Right renal cortex interstitium (tissue), 3 donors: ENCODE measurements at places on chromosomes 12 and 14.

GRCh38 chr12:124478985-124479645 lies 88.3 kb downstream of the NCOR2 start:
- no peak for DNase-seq

GRCh38 chr12:10385166-10385613 lies 4.7 kb downstream of the KLRK1 start:
- no peak for DNase-seq

DNA sequence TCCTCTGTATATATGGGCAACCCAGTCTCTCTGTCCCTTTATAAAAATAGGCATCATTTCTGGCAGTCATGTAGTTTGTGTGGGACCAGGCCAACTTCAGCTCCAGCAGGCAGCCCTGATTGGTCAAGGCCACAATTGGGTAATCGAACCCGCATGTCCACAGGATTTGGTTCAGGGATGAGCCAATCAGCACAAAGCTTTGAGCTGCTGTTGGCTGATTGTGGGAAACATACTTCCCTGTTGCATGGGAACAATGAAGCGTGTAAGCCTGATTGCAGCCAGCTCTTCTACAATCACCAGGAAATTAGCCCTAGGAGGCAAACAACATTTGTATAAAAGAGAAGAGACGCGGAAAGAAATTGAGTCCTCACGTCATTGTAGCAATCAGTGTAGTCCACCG lies 328.6 kb downstream of the PCNX1 start:
- no peak for DNase-seq

DNA sequence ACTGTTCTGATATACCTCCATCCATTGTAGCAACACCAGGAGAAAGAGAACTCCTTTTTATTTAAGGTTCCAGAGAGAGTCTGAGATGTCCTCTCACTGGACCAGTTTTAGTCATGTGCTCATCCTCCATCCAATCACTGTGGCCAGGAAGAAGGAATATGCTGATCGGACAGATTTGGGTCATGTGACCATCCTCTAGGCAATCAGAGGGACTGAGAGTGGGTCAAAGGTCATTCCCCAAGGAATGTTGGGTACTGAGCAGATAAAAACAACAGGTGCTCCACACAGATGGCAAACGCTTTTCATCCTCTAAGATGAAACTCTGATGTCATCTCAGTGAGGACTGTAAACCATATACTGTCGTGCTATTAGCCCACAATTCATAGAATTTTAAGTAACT lies 28.8 kb upstream of the RPH3A start:
- DNase-seq: no peak

DNA sequence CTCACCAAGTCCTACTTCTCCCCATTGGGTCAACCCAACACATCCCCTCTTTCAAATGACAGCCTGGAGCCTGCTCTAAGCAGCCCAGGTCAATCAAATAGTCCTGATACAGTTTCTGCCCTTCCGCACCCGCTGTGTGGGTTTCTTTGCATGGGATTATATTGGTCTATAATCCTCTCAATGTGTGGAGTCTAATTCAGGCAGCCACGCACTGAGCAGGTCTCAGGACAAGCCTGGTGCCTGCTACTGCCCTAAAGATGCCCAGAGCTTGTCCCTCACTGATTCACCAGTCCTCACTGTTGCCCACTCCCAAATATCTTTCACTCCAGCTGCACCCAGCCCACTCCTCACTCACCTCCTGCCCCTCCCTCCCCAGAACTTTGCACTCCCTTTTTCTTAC lies 16.4 kb downstream of the ACTN1 start:
- DNase-seq: no peak

DNA sequence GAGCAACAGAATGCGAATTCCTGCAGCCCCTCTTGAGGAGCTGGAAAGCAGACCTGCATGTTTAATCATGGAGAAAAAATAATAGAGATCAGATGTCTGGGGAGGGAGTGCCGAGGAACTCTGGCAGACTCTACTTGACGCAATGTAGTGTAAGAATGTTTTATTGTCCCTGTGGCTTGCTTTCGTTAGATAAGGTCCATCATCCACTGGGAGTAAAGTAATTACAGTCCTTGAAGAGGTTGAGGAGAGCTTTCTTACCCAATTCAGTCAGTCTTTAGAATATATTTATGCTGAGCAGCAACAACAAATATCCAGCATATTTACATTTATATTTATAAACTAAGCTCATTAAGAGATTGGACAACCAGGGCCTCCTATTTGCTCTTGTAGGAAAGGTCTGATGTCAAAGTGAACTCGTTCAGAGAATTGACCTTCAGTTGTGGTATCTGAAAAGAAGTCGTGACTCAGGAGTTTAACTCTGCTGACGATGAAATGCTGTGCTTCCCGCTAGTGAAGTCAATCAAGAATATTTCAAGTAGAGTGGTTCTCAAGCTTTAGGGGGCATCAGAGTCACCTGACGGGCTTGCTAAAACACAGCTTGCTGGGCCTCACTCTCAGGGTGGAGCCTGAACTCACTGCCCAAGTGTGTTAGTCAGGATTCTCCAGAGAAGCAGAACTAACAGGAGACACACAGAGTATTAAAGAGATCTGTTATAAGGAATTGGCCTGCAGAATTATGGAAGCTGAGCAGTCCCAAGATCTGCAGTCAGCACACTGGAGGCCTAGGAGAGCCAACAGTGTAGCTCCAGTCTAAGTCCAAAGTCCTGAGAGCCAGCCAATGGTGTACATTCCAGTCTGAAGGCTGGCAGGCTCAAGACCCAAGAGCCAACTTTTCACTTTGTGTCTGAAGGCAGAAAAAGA lies 139.3 kb upstream of the LMNTD1 start:
- DNase-seq: no peak

DNA sequence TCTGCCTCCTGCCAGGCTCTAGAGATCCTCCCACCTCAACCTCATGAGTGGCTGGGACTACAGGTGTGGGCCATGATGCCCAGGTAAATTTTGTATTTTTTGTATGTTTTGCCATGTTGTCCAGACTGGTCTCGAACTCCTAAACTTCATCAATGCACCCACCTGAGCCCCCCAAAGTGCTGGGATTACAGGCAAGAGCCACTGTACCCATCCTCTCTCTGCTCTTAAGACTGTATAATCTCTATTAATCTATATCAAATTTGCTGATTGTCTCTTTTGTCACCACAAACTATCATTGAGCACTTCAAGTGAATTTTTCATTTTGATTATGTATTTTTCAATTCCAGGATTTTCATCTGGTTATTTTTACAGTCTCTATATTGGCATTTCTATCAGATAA lies 440.3 kb downstream of the NOVA1 start:
- no peak for DNase-seq

GRCh38 chr12:111443586-111443985 lies 37.9 kb downstream of the SH2B3 start:
- no peak for DNase-seq

DNA sequence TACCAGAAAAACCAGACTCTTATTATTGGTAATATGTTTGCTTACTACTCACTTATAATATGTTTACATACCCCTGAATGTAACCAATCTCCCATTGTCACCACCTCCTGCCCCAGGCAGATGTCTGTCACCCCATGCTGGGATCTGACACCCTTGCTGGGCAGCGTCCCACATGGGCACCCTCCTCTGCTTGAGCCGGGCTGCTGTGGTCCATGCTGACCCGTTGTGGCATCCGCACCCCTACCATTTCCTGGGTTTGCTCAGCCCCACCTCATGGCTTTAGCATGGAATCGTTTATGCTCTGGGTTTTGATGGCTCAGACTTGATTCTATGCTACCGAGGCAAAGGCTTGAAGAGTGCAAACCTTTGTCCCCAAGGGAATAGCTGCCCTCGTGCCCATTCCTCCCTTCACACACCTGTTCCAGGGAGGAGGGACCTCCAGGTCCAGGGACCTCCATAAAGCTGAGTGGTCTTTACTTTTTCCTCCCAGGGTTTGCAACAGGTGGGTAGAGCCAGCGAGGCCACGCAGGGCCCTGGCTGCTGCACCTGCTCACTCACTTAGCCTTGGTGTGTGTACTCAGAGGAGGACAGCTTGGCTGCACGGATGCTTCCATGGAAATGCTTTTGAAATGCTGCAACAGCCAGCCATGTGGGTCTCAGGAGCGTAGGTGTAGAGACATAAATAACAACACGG lies 68.7 kb downstream of the PRMT8 start:
- no peak for DNase-seq

DNA sequence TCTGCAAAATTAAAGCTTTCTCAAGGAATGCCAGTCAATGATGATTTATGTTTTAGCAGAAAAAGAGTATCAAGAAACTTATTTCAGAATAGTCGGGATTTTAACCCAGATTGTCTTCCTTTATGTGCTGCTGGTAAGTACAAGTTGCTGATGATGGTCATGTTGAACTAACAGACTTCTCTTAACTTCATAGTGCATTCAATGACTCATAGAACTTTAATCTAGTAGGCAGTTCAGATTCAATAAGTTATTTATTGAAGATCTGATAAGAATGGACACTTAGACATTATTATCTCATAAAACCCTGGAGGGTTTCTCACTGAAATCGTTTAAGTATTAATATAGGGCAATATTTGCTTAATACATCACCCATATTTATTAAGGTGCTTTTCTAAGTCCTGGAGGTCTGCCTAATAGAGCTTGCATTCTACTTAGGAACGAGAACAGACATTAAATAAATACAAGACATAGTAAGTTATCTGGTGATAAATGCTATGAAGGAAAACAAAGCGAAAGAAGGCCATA lies 33.8 kb downstream of the TOGARAM1 start:
- DNase-seq: no peak

- DNase-seq: no peak
Measured at GRCh38 chr12:62129291-62129690, 130.9 kb upstream of the USP15 start.

- no peak for DNase-seq
Measured at GRCh38 chr14:80315681-80316080, 104.4 kb upstream of the DIO2 start.

- no peak for DNase-seq
Measured at GRCh38 chr12:53071591-53072551, 7.3 kb downstream of the SPRYD3 start.

DNA sequence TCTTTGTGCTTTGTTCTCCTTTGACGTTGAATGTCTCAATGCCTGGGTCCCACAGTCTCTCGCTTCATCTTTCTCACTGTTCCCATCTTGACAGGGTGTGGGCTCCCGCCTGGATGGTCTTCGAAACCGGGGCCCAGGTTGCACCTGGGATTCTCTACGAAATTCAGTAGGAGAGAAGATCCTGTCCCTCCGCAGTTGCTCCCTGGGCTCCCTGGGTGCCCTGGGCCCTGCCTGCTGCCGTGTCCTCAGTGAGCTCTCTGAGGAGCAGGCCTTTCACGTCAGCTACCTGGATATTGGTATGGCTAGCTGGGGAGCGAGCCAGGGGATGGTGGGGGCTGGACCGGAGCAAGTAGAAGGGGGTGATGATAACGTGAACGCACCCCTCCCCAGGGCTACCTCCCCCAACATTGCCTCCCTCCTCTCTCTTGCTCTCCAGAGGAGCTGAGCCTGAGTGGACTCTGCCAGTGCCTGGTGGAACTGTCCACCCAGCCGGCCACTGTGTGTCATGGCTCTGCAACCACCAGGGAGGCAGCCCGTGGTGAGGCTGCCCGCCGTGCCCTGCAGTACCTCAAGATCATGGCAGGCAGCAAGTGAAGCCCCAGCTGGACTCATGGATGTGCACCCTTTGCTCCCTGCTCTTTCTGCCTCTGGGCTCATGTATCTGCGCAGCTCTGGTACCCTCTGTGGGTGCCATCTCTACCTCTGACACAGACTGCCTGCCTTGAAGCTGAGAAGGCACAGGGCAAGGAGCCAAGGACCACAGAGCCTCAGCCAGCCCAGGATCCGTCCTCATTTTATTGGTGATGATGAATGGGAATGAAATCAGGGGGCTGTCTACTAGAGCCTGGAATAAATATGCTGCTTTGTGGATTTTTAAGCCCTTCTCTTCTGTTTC lies 1.5 kb downstream of the NPFF start:
- no peak for DNase-seq

GRCh38 chr12:24898606-24899005 lies 50.3 kb downstream of the BCAT1 start:
- DNase-seq: no peak

DNA sequence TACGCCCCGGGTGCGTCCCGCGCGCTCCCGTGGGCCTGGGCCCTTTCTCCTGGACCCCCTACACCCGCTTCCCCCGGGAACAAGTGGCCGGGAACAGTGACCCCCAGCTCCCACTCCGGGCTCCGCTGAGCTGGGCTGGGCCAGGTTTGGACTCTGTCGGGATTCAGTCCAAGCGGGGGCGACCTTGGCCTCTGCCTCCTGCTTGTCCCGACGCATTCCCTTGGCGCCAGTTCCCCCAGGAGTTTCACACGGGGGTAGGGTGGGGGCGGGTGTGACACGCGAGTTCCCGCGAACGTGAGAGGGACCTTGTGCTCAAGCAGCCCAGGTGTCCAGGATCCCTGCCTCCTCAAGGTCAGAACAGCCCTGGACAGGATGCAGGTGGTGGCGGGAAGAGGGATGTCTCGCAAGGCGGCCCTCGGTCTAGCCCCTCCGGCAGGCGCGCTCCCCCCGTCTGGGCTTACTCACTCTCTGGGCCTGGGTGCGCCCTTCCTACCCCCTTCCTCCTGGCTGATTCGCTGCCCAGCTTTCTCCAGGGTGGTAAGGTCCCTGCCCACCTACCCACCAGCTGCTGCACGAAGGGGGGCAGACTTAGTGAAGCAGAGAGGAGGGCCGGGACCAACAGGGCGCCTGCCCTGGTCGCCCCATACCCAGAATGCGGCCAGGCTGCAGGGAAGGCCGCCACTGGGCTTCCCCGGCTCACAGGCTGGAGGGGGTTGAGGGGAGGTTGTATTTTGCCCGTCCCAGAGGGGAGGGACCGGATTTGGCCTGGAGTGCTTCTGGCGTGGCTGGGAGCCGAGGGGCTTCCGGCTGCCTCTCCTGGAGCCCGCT lies 862 bp downstream of the CRIP2 start:
- no peak for DNase-seq

DNA sequence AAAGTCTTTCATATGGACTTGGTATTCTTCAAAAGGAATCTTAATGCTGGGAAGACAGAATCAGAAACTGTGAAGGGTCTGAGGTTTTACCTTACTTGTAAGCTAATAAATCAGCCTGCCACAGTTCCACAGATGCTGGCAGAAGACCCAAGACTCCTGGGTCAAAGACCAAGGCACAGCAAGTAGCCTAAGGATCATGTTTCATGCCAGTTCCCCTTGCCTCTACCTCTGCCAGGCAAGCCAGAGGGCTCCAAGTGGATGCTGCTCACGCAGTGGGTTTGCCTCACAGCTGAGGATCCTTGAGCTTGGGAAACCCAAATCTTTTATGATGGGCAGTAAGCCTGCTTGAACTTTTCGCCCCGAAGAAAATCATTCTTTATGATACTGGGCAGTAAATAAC lies 15.2 kb upstream of the RXYLT1 start:
- no peak for DNase-seq
